ENCODE measurements at places on chromosomes 7 and 10. TPM values are rescaled to one million over a fixed set of nuclear protein-coding genes. Genes with fewer than 3 reads are reported as not detected.

Gene CYP3A5
- total RNA-seq: 1.9 TPM

Gene GDF10
- not detected for total RNA-seq

Gene CTAGE8
- not detected for total RNA-seq

Gene NXPH1
- not detected for total RNA-seq

Gene CALN1
- total RNA-seq: not detected

All from A549 treated with ZK216348 at 1 μM for 4 hours (cell line).